ENCODE measurements at places on chromosomes 5 and 9. TPM values are rescaled to one million over a fixed set of nuclear protein-coding genes. Genes with fewer than 3 reads are reported as not detected.

RFESD gene
- 4.5 TPM for total RNA-seq

- no peak for DNase-seq
Measured at GRCh38 chr9:132591751-132592314, 9.4 kb downstream of the BARHL1 start.

DNA sequence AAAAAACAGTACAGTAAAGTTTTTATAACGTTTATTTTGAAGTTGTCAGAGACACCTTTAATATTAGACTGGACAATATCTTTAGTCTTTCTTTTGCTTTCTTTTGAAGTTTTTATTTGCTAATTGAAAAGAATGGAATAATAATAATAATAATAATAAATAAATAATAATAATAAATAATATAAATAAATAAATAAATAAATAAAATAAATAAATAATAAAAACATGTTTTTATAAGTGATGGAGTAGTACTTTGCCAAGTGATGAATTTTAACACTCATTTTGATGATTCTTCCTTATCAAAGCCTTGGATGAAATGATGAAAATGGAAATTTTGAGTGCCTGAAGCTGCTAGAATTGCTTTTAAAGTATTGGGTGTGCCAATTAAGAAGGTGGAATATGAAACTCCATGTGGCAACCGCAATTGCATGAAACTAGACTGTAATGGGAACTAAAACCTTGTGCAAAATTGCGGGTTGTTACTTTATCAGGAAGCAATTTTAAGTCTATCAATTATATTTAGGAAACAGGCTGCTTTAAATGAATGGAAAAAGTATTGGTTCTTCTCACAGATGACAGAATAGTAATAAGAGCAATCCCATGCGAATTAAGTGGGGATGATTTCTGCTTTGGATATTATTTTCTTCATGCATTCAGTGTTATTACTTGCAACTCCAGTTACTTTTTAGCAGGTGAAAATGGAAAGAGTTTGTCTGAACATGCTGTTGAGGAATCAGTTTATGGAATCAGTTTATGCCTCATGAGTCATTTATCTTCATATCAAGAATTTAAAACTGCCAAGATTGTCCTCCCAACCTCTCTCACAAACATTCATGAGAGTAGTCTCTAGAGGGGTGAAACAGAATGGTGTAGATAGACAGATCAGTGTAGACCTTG lies 4.6 kb downstream of the ANXA1 start:
- DNase-seq = no peak

DNA sequence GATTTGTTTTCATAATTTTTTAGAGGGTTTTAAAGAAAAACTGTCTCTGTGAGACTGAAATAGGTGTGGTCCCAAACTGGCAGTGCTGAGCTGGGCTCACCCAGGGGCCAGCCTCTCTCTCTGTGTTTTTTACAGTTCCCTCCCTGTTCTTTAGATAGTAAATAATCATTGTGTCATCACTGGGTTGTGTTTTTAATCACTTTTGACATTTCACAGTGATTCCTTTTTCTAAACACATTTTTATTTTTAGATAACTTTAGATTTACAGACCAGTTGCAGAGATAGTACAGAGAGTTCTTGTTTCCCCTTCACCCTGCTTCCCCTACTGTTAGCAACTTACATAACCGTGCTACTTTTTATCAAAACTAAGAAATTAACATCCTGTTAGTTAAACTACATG lies 44.4 kb downstream of the MAP1B start:
- DNase-seq = no peak

GRCh38 chr9:75958226-75958625 lies 67.8 kb downstream of the PCSK5 start:
- no peak for DNase-seq

GRCh38 chr9:116549061-116549664 lies 137.9 kb upstream of the TRIM32 start:
- peak; percentile 73 for DNase-seq

DNA sequence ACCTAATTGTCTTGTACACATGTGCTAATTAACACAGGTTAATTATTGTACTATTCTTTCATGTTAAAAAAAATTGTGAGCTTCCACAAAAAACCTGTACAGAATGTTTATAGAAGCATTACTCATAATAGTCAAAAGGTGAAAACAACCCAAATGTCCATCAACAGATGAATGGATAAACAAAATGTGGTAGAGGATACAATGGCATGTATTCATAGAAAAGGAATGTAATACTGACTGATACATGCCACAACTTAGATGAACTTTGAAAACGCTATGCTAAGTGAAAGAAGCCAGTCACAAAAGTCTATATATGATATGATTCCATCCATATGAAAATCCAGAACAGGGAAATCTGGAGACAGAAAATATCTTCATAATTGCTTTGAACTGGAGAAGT lies 25.6 kb downstream of the RRAGA start:
- DNase-seq = no peak

DNA sequence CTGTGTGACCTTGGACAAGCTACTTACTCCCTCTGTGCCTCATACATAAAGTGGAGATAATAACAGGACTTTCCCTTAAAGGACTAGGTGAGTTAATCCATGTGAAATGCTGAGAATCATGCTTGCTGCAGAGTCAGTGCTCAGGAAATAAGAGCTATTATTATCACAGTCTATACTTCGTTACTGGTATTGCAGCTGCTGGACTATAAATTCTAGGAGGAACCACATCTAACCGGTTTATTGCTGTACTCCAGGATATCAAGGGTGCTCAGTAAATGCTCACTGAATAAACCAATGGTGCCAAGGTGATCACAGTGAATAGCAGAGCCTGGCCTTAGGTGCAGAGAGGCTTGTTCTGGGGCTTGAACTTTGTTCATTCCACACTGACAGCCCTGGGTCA lies 69.3 kb downstream of the HSPA4 start:
- no peak for DNase-seq

DNA sequence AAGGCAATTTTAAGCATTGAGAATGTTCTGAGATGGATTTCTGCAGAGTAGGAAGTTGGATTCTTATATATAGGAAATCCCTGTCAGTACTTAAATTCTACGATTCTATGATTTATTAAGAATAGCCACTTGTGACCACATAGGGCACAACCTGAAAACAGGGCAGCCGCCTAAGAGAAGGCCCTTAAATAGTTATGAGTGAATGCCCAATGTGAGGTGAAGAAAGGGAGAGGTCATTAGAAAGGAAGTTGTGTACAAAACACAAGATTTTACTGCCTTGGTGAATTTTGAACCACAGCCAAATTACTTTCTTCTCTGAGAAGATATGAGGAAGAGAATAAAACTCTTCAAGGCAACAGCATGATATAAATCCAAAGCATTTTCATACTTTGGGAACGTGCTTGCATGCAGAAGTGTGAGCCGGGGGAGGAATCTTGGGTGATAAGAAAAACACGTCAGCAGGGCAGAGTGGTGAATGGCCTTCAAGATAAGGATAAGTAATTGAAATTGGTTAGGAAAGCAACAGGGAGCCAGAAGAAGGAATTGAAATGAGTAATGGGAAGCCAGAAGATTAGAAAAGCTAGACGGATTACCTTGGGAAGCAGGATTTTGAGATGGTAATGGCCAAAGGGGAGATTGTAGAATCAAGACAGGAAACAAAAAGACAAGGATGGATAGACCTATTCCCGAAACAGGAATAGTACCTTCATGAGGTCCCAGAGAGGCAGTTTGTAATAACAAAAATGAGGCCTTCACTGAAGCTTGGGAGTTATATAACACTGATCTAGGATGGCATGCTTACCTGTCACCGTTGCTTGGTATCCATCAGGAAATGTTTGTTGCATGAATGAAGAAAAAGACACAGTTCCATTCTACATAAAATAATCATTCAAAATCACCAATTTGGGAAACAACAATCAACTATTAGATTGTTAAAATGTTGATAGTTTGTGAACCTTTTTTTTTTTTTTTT lies 244.3 kb downstream of the PDE4D start:
- no peak for DNase-seq

DNA sequence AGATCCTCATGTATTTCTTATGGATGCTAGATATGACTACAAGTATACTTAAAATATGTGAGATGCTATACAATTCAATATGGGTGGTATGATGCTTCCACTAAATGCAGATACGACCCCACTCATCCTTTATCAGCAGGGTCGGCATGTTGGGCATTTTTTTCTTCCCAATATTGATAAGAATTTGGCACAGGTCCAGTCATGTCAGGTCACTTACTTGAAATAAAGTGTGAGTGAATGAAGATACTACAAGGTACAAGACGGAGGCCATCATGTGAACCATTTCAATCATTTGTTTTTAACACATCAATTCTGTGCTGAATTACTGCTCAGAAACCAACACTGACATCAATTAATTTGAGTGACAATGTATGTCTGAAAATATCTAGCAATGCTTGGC lies 146.9 kb upstream of the GNA14 start:
- no peak for DNase-seq

PCDHGC5 gene
- total RNA-seq = 2.8 TPM

ANXA2R gene
- total RNA-seq = 4.4 TPM

DNA sequence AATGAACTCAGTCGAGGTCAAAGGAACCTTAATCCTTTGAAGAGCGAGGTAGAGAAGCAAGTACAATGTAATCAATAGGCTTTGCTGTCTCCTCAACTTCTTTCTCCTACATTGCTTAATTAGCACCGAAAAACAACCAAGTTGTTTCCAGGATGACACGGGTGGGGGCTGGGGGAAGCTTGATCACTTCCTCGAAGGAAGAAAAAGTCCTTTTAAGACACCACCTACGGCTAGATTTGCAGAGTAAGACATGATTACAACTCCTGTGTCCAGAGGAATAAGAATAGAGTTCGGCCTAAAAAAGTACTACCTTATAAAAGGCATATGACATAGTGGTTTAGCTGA lies 811 bp upstream of the ARRDC3 start:
- no peak for DNase-seq

DNA sequence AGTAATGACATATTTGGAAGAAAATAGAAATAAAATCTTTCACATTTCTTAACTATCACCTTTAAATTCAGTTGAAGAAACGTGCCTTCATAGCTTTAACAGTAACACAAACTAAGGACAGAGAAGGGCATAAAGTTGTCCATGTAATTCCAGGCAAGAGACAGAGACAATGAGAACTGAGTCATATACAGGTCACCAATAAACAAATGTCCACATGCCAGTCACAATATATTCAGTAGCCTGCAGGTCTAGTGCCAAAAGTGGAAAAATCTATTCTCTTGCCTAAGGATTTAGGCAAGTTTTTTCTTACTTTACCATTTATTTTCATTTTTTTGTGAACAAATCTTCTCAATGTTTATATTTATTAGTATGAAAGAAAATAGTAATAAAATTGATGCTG lies 1711.5 kb upstream of the NUDT12 start:
- DNase-seq = no peak

DNA sequence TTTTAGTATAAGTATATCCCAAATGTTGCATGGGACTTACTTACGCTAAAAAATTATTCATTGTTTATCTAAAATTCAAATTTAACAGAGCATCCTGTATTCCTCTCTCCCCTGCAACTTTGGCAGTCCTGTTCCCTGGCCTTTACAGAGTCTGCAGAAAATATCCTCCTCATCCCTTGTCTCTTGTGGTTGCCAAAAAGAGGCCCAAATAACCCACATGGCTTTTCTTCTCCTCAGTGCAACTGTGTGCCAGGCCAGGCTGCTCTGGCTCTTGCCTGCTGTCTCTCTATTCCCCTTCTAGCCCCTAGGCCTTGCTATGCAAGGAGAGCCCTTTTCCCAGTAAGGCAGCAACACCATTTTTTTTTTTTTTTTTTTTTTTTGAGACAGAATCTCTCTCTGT lies 23.0 kb downstream of the ARHGEF37 start:
- DNase-seq = no peak

ECSCR gene
- total RNA-seq = 31.1 TPM

DNA sequence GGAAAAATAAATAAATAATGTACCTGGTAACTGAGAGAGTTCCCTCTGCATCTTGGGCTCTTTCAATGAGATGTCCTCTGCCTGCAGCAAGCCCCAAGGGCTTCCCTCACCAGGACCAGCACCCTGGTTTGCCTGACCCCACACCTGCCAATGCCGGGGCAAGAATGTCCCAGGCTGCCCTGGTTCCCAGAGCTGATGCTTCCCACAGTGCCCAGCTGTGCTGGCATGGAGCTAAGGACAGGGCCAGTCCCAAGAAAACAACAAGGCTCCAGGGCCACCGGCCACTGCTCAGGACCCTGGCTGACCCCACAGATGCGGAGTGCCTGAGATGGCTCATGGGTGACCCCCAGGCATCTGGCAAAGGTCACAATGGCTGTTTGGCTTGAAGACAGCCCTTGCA lies 123.5 kb downstream of the KCNIP1 start:
- DNase-seq = no peak

GRIA1 gene
- total RNA-seq = not detected

MAP3K1 gene
- total RNA-seq = 26.7 TPM

GRCh38 chr9:130731355-130731754 lies 37.8 kb downstream of the EXOSC2 start:
- DNase-seq = no peak

DNA sequence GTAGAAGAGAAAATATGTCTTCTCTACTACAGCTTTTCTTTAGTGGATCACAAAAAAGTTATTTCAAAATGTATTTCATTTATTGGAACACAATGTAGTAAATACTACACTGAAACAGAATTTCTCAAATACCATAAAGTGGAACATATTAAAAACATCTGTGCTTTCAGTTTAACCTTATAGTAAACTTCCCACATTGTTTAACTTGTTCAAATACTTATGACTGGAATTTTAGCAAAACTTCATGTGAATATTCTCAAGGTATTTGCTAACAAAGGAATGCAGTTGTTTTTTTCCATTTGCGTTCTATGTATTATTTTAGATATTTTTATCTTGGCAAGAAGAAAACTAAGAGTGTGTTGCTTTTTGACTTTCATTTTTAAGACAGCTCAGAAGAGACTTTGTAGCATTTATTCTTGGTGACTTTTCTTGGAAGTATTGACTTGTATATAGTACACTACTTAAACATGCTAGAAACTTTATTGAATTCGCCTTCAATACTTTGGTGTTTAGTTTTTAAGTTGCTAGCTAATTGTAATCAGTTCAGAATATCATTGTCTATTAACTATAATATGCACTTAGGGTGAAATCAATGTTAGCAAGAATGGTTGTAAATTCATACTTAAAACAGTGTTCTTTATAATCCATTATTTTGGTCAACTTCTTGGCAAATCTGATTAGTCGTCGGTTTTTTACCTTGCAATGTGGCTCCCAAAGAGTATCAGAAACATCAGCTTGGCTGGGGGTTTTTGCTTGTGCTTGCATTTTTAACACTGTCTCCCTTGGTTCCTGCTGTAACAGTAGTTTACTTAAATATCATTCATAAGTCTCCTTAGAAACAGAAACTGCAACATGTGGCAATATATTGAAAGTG lies 5.0 kb upstream of the RHOBTB3 start:
- no peak for DNase-seq

GRCh38 chr9:122939601-122940000 lies 1.2 kb upstream of the RABGAP1 start:
- no peak for DNase-seq

- no peak for DNase-seq
Measured at GRCh38 chr5:56319526-56320181, 86.5 kb upstream of the ANKRD55 start.

- no peak for DNase-seq
Measured at GRCh38 chr5:135037519-135038204, 3.6 kb upstream of the PITX1 start.

GRCh38 chr5:125321654-125322053 lies 575.2 kb upstream of the ZNF608 start:
- no peak for DNase-seq

GRCh38 chr9:126474206-126474765 lies 139.4 kb upstream of the LMX1B start:
- DNase-seq = no peak

GRCh38 chr9:134748591-134748990 lies 107.0 kb downstream of the COL5A1 start:
- no peak for DNase-seq
